Cardiac atrium fibroblast (primary cell): ENCODE measurements at places on chromosomes 2 and 18. TPM values are rescaled to one million over a fixed set of nuclear protein-coding genes. Genes with fewer than 3 reads are reported as not detected.

Gene GALR1
- not detected in 2 replicates for total RNA-seq

Gene CLEC4F
- not detected in 2 replicates for total RNA-seq

Gene MROH2A
- not detected in 2 replicates for total RNA-seq

Gene POTEJ
- not detected in 2 replicates for total RNA-seq

Gene MAB21L4
- total RNA-seq, result not detected in 2 replicates

Gene HIBCH
- 7.9 and 20.8 TPM in 2 replicates for total RNA-seq

Gene PLEKHB2
- 51.6 and 89.7 TPM in 2 replicates for total RNA-seq

Gene LCT
- not detected in 2 replicates for total RNA-seq

Gene CXCR1
- not detected in 2 replicates for total RNA-seq

Gene DSG4
- not detected in 2 replicates for total RNA-seq

Gene UGT1A5
- total RNA-seq, result not detected in 2 replicates

Gene INO80D
- total RNA-seq, result 3.8 and 7.8 TPM in 2 replicates
